ENCODE measurements at places on chromosomes 12 and 14.

GRCh38 chr12:52155048-52155868 lies 36.6 kb downstream of the KRT80 start:
- DNase-seq, result peak; percentile 25

DNA sequence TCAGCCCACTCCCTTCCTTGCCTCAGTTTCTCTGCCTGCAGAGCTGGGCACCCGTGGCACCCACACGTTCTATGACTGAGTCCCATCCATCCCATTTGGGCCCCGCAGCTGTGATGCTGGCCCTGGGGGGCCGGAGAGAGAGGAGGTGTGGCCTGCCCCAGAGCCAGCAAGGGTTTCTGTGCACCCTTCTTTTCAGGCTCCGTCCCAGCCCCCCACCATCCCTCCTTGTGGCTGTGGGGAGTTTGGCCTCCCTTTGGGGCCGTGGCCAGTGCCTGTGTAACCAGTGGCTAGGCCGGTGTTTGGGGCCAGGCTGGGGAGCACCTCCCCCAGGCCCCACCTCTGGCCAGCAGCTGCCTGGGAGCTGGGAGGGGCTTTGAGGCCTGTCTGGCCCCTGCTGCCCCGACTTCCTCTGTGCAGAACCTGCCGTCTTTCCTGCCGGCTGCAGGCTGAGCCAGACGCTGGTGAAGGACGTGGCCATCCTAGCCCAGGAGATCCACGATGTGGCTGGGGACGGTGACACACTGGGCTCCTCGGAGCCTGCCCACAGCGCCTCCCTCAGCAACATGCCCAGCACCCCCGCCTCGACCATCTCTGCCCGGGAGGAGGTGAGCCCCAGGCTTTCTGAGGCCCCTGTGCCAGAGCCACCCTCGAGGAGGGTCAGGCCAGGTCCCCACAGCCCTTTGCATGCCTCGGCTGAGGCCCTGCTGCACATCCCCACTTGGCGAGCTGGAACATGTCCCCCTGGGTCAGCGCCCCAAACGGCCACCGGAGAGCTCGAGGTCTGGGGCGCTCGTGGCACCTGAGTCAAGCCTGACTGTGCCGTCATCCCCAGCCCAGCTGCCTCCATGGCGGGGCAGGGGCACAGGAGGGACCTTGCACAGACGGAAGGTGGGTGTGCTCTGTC lies 27.7 kb downstream of the CEP170B start:
- DNase-seq, result no peak

- DNase-seq, result no peak
These were observed 258.4 kb downstream of the PPFIA2 start for GRCh38 chr12:81500788-81501187.

DNA sequence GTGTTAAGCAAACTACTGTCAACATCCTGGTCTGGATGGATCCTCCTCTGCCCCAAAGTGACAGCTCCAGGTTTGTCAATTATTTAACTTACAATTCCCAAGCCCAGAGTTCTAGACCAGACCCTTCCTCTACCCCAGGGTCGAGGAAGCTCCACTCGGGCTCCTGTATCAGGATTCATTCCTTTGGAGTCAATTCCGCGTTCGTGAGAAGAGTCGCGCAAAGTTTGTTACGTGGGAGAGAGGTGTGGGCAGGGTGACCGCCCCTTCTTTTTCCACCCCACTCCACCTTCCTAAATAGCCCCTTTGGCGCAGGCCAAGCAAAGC lies 479 bp downstream of the SEL1L start:
- no peak for DNase-seq

- DNase-seq, result no peak
These were observed 76.5 kb downstream of the VCPKMT start for GRCh38 chr14:50039734-50040400.

DNA sequence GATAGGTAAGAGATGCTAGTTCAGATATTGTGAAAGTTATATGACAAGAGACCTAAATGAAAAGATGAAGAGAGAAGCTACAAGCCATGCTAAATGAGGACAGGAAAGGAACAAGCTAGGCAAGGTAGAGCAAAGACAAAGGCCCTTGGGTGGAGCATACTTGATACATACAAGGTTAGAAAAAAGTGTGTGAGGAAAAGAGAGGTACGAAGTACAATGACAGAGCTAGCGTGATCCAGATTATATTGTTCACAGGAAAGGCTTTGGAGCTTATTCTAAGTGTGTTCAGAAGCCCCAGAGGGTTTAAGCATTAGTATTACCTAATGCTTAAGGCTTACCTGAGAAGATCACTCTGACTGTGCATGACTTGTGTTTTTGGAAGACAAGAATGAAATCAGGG lies 75.0 kb downstream of the SLCO1B3 start:
- DNase-seq, result no peak

DNA sequence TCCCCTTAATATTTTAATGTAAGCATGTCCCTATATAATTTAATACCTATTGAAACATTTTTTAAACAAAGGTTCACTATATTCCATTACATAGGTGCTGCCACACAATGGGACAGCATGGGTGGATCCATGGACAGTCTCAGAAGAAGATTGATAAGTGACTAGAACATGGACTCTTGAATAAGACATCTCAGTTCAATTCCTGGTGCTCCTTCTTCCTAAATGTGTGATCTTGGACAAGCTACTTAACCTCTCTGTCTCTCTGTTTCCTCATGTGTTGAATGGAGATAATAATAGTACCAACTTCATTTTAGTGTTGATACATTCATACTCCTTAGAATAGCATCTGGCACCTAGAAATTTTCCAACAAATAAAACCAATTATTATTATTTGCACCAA lies 1.1 kb upstream of the ART4 start:
- no peak for DNase-seq

DNA sequence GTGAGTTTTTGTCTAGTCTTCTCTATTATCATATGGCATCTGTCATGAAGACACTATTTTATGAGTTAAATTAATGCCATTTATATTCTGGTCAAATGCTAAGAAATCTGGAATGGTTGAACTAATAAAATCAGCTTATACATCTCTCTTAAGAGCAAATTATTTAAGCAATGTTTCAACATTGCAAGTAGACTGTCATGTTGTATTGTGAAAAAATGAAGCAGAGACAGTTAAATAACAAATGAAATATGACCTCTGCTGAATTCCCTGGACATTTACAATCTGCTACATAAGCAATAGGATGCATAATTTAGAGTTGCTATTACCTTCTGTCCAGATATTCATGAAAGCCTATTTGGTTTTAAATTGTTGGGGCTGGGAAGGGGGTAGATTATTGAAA lies 30.6 kb downstream of the NAV3 start:
- DNase-seq, result no peak

DNA sequence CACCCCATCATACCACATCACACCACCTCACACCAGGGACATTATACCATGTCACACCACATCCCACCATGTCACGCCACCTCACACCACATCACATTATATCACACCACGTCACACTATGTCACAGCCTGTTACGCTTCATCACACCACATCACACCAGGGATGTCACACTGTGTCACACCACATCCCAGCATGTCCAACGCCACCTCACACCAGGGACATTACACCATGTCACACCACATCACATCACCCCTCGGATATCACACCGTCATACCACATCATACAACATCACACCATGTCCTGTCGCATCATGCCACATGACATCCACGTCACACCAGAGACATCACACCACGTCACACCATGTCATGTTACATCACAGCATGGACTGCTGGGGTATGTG lies 235.5 kb downstream of the TMEM121 start:
- no peak for DNase-seq

DNA sequence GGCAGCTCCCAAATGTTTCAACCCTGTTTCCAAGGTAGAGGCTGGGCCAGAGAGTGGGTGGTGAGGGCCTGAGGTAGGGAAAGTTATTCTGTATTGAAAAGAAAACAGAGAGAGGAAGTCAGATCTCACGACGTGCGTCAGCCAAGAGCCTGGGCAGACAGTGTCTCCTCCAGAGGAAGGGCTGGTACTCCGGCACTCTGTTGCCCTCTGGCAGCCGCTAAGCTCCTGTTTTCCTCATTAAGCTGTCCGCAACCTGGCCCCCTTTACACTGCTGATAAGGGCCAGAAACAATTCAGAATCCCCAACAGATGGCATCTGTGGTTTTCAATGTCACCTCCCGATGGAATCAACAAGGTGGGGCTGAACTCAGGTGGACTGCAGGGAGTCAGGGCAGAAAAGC lies 26.0 kb upstream of the LTBP2 start:
- DNase-seq, result no peak

- DNase-seq, result no peak
These were observed 568.3 kb upstream of the FLRT2 start for GRCh38 chr14:84961637-84962036.

GRCh38 chr14:75343911-75344310 lies 65.3 kb downstream of the FOS start:
- no peak for DNase-seq

- DNase-seq, result no peak
These were observed 112.1 kb downstream of the DICER1 start for GRCh38 chr14:95045106-95045701.

DNA sequence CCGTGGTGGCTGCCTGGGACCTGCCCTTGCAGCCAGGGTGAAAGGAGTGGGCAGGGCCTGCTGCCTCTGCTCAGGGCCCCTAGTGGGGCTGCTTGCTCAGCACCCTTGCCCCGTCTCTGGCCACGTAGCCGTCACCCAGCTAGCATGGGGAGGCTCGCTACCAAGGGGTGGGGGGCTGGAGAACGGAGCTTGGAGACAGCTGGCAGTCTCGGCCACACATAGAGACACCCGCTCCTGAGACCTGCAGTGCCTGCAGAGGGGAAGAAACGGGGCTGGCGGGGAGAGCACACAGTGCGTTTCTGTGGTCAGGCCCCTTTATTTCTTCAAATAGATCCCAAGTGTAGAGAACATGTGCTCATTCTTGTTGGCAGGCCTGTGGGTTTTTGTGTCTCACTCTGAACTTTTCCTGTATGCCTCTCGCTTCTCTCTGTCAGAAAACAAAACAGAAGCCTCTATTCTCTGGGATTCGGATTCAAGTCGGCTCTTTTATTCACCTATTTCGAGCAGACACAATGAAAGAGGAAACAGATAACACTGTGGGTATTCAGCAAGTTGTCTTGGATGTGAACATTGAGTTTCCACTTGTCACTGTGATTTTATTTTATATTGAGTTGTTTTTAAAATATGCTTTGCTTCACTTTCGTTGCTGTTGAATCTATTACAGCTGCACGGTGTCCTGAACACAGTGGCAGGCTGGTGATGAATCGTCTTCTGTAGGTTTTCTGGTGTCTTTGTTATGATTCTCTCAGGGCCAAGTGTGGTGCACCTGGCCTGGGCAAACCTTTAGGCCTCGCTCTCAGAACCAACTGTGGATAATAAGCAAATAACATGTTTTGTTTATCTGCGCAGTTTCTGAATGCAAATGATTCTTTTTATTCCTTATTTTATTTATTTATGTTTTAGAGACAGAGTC lies 26.5 kb downstream of the PACS2 start:
- DNase-seq, result no peak

GRCh38 chr12:63129927-63130326 lies 21.1 kb downstream of the AVPR1A start:
- DNase-seq, result no peak

GRCh38 chr12:101298426-101298825 lies 18.5 kb downstream of the UTP20 start:
- DNase-seq, result no peak

DNA sequence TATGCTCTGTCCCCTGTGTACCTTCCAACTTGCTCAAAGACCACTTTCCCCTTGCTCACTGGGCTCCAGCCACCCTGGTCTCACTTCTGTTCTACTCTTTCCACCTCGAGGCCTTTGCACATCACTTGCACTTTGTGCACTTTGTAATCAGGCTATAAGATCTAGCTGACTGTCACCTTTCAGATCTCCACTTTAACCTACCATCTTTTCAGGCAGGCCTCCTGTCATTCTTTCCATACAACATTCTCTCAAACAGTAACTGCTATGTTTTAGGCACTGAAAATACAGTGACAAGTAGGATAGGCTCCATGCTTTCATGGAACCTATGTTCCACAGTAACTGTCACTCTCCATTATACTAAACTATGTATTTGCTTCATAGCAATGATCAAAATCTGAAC lies 14.0 kb downstream of the CPM start:
- no peak for DNase-seq

DNA sequence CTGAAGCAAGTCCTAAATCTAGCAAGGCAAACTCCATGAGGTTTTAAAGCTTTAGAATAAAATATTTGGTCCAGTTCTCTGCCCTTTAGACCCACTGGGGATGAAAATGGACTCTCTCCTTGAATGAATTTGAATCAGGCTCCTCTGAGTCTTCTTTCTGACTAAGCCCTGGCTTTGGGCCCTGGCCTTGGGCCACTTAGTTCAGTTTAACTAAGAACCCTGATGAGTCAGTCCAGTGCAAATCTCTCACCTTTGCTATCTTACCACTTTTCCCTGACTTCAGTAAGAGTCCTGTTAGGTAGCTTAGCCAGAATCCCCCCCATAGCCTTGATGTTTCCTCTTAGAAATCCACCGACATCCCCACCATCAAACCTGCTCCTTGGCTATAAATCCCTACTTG lies 427.5 kb downstream of the SNAPC1 start:
- no peak for DNase-seq

- DNase-seq, result no peak
These were observed 5.3 kb upstream of the GLTP start for GRCh38 chr12:109885616-109886015.

GRCh38 chr14:29273513-29273912 lies 506.9 kb downstream of the FOXG1 start:
- no peak for DNase-seq

- no peak for DNase-seq
These were observed 197.6 kb downstream of the SLC38A4 start for GRCh38 chr12:46628176-46628575.

DNA sequence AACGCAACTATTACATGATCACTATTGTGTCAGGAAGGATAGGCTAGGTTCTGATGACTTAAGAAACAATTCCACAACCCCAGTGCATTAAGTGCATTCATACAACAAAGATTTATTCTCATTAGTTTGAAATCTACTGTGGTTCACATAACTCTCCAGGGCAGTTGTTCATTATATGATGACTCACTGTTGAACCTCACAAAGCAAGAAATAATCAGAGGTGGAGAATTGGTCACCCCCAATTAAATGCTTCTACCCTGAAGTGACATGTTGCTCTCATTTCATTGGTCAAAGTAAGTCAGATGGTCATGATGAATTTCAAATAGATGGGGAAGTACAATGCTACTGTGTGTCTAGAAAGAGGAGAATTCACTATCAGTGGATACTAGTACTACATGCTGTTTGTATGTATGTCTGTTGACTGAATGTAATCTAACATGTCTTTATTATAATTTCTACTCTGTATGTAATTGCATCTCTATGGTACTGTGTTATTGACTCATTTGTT lies 6.1 kb upstream of the HELB start:
- no peak for DNase-seq

DNA sequence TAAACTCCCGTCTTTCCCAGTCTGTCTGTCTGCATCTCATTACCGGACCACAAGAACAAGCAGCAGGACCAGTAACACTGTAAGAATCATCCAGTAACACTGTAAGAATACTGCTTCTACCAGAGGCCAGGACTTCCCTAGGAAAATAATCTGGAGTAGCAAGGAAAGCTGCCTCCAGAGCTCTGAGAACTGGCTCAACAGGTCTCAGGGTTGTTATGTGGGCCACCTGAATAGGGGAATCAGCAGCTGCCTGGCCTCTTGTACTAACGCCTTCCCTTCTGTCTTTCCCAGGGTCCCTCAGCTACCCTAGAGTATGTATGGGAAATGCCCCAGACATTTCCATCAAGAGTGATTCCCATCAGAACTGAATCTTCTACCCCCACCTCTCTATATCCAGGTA lies 954 bp upstream of the SLC39A2 start:
- DNase-seq, result no peak

GRCh38 chr14:89399594-89400068 lies 17.4 kb downstream of the FOXN3 start:
- no peak for DNase-seq

GRCh38 chr12:42507565-42507964 lies 82.0 kb downstream of the PRICKLE1 start:
- no peak for DNase-seq
